ENCODE measurements at places on chromosomes 13 and 19. TPM values are rescaled to one million over a fixed set of nuclear protein-coding genes. Genes with fewer than 3 reads are reported as not detected.

C19orf38 gene
- 1.9 TPM for polyA plus RNA-seq

ZNF45 gene
- 3.6 TPM for polyA plus RNA-seq

CCDC169 gene
- 0.31 TPM for polyA plus RNA-seq

GPR4 gene
- 24.8 TPM for polyA plus RNA-seq

ZNF556 gene
- not detected for polyA plus RNA-seq

CGB1 gene
- polyA plus RNA-seq, result not detected

LILRB2 gene
- 0.78 TPM for polyA plus RNA-seq

IFNL1 gene
- not detected for polyA plus RNA-seq

NKPD1 gene
- polyA plus RNA-seq, result 0.42 TPM

SLC15A1 gene
- polyA plus RNA-seq, result not detected

C13orf42 gene
- not detected for polyA plus RNA-seq

CYP4F11 gene
- polyA plus RNA-seq, result 1.8 TPM

COL5A3 gene
- polyA plus RNA-seq, result 5.9 TPM

ZNF177 gene
- 10.2 TPM for polyA plus RNA-seq

ELANE gene
- polyA plus RNA-seq, result not detected

PLVAP gene
- 35.9 TPM for polyA plus RNA-seq

TNFSF13B gene
- 0.32 TPM for polyA plus RNA-seq

OSCAR gene
- 0.81 TPM for polyA plus RNA-seq

ZNF708 gene
- polyA plus RNA-seq, result 4.5 TPM
